Placental pericyte (primary cell): ENCODE measurements at places on chromosomes 11 and 22. TPM values are rescaled to one million over a fixed set of nuclear protein-coding genes. Genes with fewer than 3 reads are reported as not detected.

Gene MS4A4A
- not detected in 2 replicates for total RNA-seq

Gene UCP3
- total RNA-seq = 0.44 and 0.72 TPM in 2 replicates

Gene SLC5A4
- not detected in 2 replicates for total RNA-seq

Gene LMO1
- total RNA-seq = not detected in 2 replicates

Gene NFAM1
- total RNA-seq = not detected in 2 replicates

Gene RBFOX2
- total RNA-seq = 107 and 205 TPM in 2 replicates
